ENCODE measurements at places on chromosomes 4 and X.

- DNase-seq, result no peak
These were observed 96.8 kb upstream of the FAT1 start for GRCh38 chr4:186820391-186820891.

DNA sequence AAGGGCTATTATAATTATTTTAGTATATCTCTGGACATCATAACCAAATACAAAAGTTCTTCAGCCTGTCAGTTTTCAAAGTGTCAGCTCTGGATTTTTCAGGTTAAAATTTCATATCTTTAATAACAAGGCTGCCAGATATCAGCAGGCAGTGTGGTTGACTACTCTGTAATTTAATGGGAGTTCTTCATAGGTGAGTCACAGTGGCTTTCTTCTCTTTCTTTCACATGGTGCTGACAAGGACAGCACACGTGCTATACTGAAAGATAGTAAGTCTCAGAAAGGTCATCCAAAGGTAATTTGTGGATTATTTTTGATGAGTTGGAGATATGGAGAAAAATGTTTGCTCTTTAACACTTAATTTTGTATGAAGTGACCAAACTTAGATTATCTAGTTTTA, 43.2 kb downstream of the GALNT7 start:
- no peak for DNase-seq

- DNase-seq, result peak; percentile 46
These were observed 13.0 kb downstream of the PPP1R3F start for GRCh38 chrX:49282647-49283011.

DNA sequence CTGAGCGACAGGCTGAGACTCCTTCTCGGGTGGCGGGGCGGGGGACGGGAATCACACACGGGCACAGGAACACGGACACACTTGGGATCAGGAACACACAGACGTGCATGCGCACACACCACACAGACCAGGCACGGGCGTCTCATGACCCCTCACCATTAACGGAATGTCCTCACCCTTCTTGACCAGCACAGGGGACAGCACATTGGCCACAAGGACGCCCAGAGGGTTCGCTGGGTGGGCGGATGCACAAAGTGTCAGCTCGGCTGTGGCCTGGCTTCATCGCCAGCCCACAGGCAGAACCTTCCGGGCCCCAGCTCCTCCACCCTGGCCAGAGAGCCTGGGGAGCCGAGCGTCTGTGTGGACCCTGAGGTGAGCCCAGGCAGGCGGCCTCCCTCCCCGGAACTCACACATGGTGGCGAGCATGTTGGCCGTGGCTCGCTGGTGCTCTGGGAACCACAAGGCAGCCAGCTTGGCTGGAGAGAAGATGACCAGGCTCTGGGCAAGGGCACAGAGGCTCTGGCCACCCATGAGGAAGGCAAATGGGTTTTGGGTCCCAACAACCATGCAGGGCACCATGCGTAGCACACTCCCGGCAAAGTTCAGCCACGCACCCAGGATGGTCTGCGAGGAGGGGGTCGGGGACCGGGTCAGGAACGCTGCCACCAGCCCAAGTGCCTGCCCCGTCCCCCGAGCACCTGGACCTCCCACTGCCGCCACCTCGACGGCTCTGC, 3.1 kb downstream of the SLC49A3 start:
- DNase-seq, result no peak

- DNase-seq, result no peak
These were observed 561.5 kb upstream of the FTHL17 start for GRCh38 chrX:31633349-31633748.

- no peak for DNase-seq
These were observed 18.4 kb downstream of the XIAP start for GRCh38 chrX:123878252-123878721.

DNA sequence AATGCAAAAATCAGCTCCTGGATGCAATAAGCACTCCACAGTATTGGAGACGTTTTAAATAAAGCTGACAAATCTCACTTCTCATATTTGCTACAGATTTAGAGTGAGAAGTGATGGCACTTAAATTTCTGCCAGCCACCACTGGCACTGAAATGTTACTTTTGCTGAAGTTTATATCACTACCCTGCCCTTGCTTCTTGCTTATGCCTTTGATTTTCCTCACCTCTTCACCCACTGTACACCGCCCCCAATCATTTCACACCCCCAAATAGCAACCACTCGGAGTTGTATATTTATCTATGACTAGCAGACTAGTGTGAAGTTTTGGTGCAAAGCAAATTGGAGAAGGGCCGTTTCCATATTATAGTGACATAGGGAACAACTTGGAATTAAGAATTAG, 19.9 kb upstream of the SLC7A11 start:
- no peak for DNase-seq

DNA sequence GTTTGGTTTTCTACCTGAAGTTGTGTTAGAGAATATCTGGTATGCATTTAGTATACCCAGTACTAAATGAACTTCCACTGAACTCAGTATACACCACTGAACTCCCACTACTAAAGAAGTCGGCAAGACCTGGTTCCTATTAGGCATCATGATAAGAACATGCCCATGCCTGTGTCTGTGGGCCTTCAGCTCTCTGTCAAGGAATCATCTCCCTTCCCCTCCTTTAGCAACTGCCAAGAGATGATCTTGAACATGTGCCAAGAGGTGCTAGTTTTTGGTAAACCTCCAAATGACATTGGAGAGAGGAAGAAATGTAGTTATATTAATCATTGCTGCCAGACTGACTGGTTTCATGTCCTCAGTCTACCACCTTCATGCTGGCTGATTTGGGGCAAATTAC, 113.2 kb downstream of the ATP10D start:
- no peak for DNase-seq

DNA sequence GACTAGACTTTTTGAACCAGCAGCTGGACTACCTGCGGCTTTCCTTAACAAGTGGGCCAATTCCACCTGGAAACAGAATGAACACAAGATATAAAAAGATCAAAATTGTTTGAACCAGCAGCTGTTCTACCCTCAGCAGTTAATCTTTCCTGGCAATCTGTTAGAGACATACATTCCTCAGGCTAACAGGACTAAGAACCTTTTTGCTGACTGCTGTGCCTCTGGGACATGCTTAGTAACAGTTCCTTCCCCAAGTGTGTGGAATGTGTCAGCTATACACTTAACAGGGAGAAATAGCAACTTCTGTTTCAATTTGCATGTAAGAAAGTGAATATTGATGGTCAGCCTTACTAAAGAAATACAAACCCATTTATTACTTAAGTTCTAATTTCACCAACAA, 554.4 kb downstream of the ARAP2 start:
- no peak for DNase-seq

GRCh38 chr4:70712604-70713452, 8.9 kb upstream of the RUFY3 start:
- no peak for DNase-seq

DNA sequence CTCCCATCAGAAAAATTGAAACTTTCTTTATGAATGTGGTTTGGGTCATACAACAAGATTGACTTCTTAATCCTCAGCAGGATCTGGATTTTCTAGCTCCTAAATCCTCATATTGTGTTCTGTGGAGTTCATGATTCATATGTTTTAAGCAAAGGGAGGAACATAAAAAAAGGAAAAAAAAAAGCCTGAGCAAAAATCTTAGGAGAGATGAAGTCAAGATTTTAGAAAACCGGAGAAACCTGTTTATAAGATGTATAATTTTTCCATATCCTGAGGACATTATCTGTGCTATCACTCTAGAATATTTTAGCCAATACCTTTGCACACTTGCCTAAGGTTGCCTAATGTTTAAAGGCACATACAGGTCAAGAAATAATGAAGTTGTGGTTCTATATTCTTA, 7.0 kb upstream of the EREG start:
- no peak for DNase-seq

GRCh38 chr4:16721613-16722291, 176.7 kb downstream of the LDB2 start:
- DNase-seq, result no peak

DNA sequence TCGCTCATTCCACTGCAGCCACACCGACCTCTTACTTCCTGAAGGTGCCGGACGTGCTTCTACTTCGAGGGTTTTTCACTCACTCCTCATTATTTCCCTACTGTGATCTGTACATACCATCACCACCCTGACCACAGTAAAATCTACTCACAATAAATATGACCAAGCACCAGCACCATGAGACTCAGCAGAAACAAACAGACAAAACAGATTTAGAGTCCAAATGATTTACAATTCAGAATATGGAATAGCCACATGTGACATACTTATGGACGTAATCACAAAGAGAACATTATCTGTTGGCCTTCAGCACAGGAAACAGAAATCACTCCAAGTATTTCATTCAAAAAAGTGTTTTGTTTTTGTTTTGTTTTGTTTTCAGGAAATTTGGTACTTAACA, 16.1 kb upstream of the KLB start:
- no peak for DNase-seq

DNA sequence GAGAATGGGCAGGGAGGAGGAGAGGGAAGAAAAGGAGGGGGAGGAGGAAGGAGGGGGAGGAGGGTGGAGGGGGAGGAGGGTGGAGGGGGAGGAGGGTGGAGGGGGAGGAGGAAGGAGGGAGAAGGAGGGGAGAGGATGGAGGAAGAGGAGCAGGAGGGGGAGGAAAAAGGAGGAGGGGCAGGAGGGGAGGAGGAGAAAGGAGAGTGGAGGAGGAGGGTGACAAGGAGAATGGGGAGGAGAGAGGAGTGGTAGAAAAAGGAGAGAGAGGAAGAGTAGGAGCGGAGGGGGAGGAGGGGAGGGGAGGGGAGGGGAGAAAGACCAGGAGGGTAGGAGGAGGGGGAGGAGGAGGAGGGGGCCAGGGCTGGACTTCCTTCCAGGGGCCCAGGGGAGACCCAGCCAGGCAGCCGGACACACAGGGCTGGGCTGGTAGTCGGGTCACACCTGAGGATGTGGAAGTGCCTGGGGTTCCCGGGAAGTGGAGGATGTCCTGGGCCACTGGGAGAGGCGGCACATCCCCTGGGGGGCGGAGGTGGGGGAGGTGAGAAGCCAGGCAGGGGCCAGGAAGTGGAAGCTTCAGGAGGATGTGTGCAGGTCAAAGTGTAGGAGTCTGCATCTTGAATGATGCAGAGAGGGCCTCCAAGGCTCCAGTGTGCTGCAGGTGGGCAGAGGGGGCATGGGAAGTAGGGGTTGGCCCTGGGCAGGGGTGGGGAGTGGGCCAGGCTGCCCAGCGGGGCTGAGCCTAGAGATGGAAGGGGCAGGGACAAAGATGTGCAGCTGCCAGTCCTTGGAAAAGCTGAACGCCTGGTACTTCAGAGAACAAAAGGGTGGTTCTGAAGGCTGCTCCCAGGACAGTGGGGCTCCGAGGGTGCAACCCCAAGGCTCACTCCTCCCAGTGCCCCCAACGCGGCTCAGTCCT, 18.8 kb downstream of the IL3RA start:
- DNase-seq, result no peak

DNA sequence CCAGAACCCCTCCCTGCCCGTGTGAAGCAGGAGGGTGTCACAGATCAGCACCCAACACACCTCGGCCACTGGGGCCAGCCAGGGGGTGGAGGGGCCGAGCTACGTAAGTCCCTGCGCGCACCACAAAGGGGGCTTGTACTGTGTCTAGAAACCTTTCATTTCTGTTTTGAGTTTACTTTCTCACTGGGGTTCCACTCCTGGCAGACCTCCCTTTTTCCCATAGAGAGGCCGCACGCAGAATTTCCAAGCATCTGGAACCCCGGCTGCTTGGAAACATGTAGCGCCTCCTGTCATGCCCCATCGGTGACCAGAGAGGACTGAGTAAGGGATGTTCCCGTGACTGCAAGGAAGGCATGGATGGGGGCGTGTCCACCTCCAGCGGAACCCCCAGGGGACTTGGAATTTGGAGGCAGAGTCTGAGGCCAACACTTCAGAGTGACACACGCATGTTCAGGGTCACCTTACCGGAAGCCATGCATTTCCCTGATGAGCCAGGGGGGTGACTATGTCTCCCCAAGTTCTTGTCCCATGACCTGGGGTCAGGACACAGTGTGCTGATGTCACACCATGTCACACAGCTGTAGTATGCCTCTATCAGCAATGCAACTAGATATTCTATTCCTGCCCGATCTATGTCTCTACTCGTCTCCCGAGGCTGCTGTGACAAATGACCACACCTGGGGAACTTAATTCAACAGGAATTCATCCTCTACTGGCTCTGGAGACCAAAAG, 105.3 kb downstream of the DHRSX start:
- no peak for DNase-seq

- no peak for DNase-seq
These were observed 33.2 kb downstream of the AWAT2 start for GRCh38 chrX:70016513-70016912.

- DNase-seq, result no peak
These were observed 88.9 kb downstream of the RS1 start for GRCh38 chrX:18582910-18583493.

- DNase-seq, result no peak
These were observed 269.3 kb downstream of the ACTRT1 start for GRCh38 chrX:127782904-127783303.

GRCh38 chr4:14862891-14863290, 139.4 kb upstream of the CPEB2 start:
- DNase-seq, result no peak

- DNase-seq, result peak; percentile 65
These were observed 55.6 kb downstream of the HAUS3 start for GRCh38 chr4:2186133-2186864.

GRCh38 chr4:5079581-5079980, 28.3 kb downstream of the STK32B start:
- no peak for DNase-seq

DNA sequence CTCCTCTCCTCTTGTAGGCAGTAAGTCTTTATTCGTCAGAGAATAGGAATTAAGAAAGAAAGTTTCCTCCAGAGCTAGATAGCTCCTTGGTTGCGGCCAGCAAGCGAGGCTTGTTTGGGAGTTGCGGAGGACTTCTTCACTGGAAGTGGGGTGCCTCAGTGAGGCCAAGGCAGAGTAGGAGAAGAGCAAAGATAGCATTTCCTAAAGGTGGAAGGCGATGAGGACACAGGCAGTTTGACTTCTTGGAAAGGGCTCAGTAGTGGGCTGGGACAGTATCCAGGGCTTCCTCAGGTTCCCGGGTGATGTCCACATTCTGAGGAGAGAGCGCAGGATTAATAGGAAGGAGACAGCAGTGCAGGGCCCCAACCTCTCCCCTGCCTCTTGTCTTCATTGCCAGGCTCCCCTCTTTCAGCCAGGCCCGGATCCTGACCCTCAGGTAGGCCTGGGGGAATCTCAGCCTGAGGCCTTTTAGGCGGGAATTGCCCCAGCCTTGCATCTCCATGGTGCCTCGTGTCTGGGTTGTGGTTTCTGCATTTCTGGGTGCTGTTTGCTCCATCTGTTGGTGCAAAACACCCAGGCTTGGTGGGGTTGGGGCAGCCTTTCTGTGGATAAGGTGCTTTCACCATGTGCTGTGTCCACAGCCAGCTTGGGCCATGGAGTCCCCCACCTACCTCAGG, 12.7 kb downstream of the TRO start:
- DNase-seq, result no peak
